Retinal pigment epithelial cell (primary cell): ENCODE measurements at places on chromosomes 5 and 9.

DNA sequence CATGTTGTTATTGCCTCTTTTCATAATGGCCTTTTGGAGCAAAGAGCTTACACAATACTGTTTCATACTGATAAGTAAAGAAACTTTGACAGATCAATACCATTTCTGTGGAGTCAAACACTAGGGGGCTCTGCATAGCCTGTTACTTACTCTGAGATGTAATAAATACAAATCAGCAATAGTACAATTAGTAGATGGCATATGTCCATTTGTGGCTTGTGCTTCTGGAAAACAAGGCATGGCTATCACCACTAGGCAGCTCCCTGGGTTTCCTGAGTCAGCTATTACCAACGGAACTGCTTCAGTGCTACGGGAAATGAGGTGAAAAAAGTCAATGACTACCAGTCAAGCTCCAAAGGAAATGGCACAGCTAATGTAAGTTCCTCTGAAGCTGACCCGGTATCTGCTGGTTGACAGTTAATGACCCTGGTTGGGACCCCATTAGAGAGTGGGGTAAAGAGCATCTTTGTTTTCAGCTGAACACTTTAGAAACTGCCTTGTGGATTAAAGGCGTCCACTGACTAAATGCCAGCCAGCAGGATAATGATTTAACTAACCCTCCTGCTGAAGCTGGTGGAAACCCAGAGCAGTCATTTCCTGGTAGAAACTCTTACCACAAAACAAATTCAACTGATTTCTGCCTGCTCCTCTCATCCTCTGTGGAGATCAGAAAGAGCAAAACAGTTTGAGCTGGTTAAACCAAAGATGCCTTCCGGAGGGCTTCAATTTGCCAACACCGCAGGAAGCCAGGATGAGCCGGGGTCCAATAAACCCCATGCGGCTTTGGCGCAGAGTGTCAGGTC is 69.0 kb upstream of the FAM169A start:
- peak; percentile 25 for DNase-seq

- DNase-seq, result no peak
These were observed 110.1 kb upstream of the RAD23B start for GRCh38 chr9:107172979-107173347.

DNA sequence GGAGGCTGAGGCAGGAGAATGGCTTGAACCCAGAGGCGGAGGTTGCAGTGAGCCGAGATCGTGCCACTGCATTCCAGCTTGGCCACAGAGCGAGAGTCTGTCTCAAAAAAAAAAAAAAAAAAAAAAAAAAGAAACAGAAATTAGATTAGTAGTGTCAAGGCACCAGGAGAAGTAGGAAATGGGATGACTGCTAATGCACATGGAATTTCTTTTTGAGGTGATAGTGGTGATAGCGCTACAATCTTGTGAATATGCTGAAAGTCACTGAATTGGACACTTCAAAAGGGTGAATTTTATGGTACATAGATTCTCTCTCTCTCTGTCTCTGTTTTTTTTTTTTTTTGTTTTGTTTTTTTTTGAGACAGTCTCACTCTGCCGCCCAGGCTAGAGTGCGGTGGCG is 42.1 kb upstream of the SUB1 start:
- DNase-seq, result no peak

GRCh38 chr9:134425812-134426211 is 99.6 kb downstream of the RXRA start:
- DNase-seq, result no peak

DNA sequence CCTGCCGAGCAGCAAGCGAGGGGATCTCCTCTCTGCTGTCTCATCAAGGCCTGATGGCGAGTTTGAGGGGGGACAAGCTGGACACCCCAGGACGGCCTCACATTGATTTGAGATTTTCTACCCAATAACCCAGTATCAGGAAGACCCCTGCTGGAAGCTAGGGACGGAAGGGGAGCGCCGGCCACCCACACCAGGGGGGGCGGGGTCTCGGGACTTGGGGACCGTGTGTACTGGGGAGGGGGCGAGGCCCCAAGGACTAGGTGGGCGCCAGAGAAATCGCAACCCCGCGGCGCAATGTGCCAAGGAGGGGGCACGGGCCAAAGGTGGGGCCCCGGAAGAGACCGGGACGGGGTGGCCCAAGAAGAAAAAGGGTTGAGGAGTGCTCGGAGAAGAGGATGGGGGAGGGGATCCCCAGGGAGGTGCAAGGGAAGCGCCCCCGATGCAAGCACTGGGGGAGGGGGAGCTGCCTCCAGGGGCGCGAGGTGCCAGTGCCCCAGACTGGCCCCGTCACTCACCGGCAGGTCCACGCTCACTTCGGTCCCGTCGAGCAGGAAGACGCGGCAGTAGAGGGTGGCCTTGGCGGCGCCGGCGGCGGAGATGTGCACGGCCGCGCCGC is 1.1 kb downstream of the EPB41L4B start:
- no peak for DNase-seq

DNA sequence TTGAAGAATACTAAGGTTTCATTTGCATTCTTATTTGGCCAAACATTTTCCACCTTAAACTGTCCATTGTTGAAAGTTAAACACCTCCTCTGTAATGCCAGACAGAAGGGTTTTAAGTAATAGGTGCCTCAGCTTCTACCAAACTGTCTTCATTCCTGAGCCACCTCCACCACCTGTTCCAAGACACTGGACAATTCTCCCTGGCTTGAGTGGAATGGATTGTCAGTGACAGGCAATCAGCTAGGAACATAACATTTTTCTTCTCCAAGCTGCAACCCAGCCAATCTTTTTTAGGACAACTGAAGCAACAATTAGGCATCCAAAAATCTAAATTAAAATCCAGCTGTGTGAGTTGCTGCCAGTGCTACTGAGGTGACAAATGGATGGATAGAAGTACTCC is 73.9 kb upstream of the ICE1 start:
- no peak for DNase-seq

- DNase-seq, result no peak
These were observed 26.5 kb upstream of the ADRB2 start for GRCh38 chr5:148799737-148800527.

GRCh38 chr5:122297587-122298298 is 14.3 kb upstream of the SNCAIP start:
- no peak for DNase-seq
